ENCODE measurements at places on chromosomes 6 and 20.

- DNase-seq, result no peak
These were observed 734 bp downstream of the MMS22L start for GRCh38 chr6:97282238-97282725.

DNA sequence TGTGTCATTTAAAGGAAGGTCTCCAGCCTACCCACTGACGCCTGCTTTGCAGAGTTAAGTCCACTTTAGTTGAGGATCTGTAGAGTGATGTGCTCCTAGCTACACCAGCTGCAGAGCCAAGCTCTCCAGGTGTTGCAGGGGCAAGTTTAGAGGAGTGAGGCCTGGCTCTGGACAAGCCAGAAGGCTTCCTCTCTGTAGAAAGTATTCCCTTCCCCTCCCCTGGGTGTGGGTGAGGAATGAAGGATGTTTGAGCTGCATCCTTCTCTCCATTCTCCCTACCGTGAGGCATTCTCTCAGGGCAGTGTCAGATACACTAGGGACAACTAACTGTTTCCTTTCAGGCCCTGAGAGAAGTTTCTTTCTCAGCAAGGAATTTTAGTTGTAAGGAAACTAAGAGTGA, 66.5 kb downstream of the ELOVL5 start:
- DNase-seq, result no peak

DNA sequence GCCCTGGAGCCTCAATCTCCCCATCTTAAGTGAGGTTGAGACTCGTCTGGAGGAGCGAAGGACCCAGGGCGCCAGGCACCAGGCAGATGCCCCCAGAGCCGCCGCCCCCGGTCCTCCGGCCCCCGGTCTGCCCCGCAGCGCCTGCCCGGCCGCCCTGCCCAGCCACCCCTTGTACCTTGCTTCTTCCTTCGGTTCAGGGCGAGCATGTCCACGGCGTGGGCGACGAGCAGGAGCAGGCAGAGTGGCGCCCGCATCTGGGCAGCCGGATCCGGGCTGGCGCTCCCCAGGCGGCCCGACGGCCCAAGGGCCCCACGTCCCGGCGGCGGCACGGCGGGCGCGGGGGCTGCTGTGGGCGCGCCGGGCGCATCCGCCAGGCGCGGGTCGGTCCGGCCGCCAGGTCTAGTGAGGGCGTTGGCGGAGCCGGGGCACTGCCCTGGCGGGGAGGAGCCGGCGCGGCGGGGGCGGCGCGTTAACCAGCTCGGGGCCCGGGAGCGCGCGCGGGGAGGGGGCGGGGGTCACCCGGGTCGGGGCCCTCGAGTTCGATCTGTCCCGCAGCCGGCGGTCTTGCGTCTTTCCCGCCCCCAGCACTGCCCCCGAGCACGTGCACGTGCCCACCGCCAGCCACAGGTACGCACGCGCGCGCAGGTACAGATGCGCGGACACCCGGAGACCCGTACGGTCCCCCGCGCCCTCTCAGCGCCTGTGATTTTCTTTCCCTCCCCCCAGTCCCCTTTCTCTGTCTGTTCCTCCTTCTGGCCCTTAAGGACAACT, at the start of gene RSPO4:
RSPO4 (minus strand) TSS at position 401 of the 771 bp plus-strand sequence; CDS start at position 254, 147 bp downstream.
- no peak for DNase-seq

DNA sequence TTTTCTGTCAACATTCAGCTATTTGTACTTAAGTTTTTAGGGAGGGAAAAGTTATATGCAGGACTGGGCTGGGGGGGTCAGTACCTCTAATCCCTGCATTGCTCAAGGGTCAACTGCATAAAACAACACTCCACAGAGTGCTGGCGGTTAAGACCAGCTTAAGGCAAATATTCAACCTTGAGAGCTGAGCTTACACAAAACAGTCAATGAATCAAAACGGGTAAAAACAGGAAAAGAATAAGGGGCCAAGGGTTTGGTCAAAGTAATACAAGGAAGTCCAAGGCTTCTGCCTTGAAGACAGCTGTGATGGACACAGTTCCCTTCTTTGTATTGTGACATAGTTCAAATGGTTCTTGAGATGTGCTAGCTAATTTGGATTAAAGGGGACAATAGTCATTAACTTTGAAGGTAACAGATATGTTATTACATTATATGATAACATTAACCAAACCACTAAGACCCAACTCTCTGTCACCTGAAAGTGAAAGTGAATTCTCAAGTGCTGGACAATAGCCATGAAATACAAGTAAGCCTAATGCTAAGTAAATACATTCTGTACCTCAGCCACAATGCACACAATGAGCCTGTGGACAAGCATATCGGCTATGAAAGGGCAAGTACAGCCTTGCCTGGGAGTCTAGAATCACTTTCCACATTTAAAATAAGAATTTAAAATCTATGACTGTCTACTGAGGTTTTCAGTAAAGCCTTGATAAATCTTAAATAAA, 106.8 kb downstream of the PDE10A start:
- no peak for DNase-seq

DNA sequence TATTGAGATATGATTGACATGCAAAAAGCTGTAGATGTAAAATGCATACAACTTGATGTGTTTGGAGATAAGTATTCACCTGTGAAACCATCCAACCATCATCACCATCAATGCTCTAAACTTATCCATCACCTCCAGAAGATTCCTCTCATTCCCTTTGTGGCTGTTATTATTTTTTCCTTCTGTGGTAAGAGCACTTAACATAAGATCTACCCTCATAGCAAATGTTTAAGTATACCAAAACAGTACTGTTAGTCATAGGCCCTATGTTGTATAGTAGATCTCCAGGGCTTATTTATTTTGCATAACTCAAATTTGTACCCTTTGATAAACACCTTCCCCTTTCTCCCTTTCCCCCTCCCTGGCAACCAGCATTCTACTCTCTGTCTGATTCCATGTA, 31.2 kb upstream of the CCN6 start:
- no peak for DNase-seq

Measured in stimulated activated CD8-positive, alpha-beta memory T cell treated with anti-CD3 and anti-CD28 coated beads, Interleukin-15, amount 100 ng/mL, for 48 hours (primary cell).